Adipocyte (in vitro differentiated cells): ENCODE measurements at places on chromosomes 12 and 14.

DNA sequence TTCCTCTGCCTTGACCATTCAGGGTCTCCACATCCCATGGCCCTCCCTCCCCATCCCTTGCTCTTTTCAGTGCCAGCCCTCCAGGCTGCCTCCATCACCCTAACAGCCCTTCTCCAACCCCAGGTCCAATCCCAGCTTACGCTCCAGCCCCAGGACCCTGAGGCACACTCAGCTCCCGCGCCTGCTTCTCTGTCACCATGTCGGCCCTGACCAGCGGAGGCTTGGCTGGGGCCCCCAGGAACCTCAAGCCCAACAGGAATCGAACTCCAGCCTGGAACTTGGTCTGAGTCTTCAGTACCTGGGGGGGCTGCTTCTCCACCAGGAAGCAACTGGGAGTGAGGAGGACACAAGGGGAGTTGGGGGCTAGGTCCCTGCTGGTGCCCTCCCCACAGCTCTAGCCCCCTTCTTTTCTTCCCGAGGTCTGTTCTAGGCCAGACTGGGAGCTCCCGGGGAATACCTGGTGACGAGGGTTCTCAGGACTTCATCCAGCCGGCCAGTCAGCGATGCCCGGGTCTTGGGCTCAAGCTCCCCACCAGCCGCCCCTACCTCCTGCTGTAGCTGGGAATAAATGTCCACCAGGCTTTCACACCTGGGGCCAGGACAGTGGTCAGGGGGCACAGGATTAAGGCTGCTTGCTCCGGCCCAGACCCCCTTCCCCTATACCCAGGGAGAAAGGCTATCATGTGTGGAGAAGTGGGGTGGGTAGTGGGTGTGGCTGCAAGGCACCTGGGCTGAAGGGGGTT, 6.0 kb downstream of the STAT6 start:
- DNase-seq, result no peak

- DNase-seq, result no peak
These were observed 392.9 kb downstream of the NOVA1 start for GRCh38 chr14:26204728-26205479.

- no peak for DNase-seq
These were observed 660.1 kb downstream of the MED13L start for GRCh38 chr12:115617391-115617790.

GRCh38 chr12:31568498-31568897, 22.4 kb downstream of the DENND5B start:
- DNase-seq, result no peak

GRCh38 chr12:123199936-123200335, 33.0 kb downstream of the MPHOSPH9 start:
- no peak for DNase-seq

DNA sequence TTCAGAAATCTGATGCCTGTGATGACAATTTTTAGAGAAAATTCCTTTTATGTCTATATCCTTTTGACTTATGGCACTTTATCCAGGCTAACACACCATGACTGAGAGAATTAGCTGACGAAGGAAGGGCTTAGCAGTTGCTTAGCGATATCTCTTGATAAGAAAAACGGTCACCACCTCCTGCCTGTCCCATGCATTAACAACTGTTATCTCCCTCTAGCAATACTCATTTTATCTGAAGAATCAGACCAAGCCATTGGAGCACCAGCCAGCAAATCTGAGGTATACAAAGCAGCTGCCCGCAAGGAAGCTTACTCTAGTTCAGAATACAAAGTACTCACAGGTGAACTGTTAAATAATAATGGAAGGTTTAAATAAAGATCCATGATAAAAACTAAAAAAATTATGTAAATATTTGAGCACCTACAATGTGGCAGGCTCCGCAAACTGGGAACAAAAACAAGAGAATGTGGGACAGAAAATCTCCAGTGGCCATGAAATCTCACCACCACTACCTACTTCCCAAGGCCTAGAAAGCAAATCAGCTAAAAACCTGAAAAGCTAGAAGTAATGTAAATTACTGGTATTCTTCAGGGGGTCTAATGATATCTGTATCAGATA, 24.3 kb downstream of the PPM1H start:
- DNase-seq, result no peak

DNA sequence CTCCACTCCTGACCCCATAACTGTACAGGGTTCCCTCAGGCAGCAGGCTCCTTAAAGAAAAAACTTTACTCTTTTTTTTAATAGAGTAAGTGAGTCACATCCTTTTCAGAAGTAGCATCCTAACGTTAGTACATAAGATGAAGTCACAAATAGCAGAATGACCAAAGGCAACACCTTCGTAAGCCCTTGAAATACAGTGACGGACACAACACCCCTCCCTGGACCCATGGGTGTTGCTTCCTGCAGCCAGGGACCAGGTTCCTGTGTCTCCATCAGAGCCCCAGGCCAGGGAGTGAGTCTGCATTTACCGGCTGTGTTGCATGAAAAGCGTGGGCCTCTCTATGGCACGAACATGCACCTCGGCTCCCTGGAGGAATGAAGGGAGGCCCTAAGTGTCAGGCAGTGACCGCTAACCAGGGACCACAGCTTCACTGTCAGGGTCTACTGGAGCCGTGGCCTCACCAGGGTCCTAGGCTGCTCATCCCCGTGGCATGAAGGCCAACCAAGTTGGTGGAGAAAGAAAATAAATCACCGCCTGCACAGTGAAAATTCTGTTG, 340.0 kb upstream of the SFSWAP start:
- DNase-seq, result no peak

- no peak for DNase-seq
These were observed 289.1 kb downstream of the RPS29 start for GRCh38 chr14:49297102-49297501.

- no peak for DNase-seq
These were observed 90.8 kb upstream of the PELI2 start for GRCh38 chr14:56027421-56027820.

- no peak for DNase-seq
These were observed 130.6 kb downstream of the SLC35F4 start for GRCh38 chr14:57735276-57735675.

DNA sequence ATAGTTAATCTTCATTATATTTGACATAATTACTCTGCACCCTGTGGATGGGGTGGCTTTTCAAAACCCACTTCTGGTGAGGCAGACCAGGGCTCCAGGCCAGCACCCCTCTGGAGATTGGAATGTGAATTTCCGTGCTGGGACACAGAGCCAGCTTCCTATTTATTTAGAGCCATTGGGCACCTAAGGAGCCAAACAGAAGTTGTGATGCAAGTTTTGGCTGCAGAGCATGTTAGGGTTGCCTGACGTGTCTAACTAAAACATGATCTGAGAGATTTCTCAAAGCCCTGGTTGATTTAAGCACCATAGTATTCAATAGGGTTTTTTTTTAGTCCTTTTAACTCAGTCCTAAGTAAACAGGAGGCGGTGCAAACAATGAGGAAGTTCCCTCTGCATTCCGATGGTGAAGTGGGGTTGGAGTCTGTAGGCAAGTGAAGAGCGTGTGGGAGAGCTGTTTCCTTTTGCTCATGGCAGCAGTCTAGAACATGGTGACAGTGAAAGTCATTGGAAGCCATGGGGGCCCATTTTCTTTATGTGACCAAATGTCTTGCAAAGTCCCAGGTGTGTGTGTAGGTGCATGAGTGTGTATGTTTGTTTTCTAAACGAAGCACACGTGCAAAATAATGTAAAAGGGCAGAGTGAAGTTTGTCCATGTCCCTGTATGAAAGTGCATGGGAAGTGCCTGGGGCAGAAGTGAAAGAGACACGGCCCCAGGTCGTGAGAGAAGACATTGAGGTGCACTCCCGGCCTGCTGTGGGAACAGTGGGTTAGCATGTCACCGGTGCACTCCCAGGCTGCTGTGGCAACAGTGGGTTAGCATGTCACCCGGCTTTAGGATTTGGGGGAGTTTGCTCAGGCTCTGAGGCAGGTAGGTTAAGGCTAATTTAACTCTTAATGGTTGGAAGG, 117.7 kb downstream of the PRKCH start:
- DNase-seq, result peak; percentile 43

- DNase-seq, result no peak
These were observed 23.7 kb upstream of the OSBPL8 start for GRCh38 chr12:76583301-76583700.

DNA sequence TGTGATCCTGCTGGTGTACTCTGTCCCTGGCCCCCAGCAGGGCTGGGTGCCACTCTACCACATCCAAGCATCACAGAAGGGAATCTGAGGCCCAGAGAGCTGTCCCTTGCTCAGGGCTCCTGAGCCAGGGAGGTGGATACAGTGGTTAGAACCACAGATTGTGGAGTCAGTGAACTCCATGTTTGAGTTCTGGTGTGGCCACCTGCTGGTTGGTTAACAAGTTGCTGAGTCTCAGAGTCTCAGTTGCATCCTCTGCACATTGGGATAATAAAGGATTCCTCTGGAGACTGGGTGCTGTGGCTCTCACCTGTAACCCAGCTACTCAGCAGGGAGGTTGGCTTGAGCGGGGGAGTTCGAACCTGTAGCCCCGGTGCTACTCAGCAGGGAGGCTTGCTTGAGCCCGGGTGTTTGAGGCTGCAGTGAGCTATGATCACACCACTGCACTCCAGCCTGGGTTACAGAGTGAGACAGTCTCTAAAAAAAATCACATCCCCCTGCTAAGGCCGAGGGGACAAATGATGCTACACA, 39.4 kb downstream of the MVK start:
- no peak for DNase-seq

DNA sequence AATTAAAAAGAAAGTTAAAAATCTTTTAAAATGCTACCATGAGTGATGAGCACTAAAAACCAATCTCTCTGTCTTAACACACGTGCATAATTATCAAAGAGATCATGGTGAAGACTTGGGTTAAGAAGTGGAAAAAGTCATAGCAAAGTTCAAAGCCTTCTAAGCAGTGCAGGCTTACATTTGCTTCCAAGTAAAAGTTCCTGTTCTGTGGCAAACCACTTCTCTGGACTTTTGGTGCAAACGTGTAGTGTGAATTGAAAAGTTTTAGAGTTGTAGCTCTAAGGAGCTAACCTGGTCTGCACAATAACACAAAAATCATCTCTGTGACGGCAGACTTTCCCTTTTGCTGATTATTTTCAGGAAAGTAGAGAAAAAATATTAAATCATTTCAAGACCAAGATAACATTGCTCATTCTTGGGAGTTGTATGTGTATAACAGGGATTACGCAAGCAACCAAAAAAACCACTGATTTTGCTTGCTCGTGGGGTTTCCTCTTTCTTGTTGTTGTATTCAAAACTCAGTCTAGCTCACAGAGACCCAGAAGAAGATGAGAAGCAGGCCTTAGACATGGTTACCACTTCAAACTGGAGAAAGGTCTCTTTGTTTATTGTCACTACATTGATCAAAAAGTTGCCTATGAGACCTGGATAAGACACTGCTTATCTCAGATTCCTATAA, 2.3 kb upstream of the GLIPR1 start:
- peak; percentile 72 for DNase-seq

GRCh38 chr14:94462763-94463572, 10.4 kb upstream of the SERPINA11 start:
- DNase-seq, result no peak

DNA sequence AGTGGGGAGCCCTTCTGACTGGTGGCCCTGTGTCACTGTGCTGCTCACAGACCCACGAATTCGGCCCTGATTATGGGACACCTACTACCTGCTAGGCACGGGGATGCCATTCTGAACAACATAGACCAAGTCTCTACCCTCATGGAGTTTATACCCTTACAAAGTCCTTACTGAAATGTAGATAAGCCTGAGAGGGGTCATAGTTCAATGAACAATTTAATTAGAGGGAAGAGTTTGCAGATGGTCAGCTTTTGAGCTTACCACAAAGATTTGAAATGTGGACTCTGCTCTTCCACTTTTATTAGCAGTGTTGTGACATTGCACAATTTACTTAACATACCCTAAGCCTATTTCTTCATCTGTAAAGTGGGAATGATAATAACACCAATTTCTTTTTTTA, 161.1 kb downstream of the MYRFL start:
- DNase-seq, result no peak

- DNase-seq, result no peak
These were observed 21.3 kb upstream of the SRRM4 start for GRCh38 chr12:118959985-118960560.

DNA sequence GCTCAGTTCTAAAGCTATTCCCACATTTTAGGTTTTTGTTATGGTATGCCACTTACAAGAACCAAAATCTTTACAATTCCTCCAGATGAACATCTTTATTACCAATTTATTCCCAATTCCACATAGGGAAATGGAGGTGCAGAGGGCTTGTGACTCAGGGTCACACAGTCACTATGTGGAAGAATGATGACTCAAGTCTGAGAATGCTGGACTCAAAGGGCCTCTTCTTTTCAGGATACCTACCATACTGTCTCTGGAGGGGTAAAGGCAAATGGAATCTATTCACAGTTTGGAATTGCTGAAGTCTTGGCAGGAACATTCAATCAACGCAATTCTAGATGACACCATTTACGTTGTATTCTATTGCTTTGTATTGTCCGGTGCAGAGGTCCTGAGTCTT, 48.2 kb upstream of the MANSC4 start:
- DNase-seq, result no peak

DNA sequence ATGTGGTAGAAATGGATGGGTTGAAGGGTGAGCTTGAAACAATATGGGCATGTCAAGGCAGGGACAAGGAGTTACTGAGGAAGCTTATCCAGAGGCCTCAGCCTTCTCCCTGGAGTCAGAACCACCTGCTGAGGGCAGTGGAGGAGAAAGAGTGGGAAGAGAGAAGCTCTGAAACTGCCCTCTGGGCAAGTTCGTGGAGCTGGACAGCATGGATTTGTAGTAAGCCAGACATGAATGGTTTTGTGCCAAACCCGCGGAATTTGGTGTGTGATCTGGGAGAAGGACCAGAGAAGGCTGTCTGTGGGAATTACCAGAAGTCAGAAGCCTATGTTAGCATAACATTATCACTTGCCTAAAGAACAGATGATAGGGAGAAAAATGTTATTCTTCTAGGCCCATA, 164.8 kb downstream of the SLC41A2 start:
- peak; percentile 78 for DNase-seq

DNA sequence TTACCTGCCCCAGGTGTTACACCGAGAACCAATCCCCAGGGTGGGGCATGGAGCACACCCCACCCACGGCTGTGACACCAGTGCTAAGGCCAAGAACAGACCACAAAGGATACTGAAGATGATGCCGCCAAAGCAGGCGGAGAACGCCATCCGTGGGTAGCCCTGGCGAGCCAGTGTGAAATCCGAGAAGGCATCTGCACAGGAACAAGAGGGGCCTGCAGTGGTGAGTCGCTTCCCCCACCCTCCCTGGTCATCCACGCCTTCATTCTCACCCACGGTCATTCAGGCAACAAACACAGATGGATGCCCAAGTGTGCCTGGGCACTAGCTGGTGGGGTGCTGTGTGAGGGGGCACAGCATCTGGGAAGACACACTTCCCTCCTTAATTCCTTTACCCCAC, 28.5 kb downstream of the SLC8B1 start:
- DNase-seq, result no peak

GRCh38 chr14:41419709-41420108, 187.0 kb upstream of the LRFN5 start:
- no peak for DNase-seq
